Stimulated activated naive CD4-positive, alpha-beta T cell (primary cell): ENCODE measurements at places on chromosomes 1 and 21.

DNA sequence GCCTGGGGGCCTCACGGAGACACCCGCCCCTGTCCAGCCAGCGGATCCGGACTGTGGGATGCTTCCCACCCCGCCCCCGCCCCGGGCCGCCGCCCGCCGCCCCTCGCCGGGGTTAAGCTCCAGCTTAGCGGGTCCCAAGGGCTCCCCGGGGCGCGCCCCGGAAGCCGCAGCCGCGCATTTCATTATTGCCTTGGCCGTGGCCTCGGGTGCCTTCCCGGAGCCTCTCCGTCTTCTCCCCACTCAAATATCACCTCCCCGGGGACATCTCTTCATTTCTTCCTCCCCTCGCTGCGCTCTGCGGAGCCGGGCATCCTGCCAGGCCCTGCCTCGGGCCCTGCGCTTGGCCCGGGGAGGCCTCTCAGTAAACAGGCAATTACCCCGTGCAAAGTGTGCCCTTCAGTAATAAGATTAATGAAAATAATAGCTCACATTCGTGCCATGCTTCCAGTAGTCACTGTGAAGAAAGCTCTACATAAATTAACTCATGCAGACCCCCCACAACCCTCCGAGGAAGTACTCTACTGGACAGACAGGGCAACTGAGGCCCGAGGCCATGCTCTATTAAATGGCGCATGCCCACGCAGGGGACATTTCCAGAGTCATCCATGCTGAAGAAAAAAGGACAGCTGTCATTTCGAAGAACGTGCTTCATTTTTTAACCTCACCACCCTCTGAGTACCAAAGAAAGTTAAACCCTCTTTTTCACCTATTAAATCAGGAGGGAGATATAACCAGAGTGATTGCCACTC is 49.9 kb upstream of the LAPTM5 start:
- DNase-seq, result no peak

DNA sequence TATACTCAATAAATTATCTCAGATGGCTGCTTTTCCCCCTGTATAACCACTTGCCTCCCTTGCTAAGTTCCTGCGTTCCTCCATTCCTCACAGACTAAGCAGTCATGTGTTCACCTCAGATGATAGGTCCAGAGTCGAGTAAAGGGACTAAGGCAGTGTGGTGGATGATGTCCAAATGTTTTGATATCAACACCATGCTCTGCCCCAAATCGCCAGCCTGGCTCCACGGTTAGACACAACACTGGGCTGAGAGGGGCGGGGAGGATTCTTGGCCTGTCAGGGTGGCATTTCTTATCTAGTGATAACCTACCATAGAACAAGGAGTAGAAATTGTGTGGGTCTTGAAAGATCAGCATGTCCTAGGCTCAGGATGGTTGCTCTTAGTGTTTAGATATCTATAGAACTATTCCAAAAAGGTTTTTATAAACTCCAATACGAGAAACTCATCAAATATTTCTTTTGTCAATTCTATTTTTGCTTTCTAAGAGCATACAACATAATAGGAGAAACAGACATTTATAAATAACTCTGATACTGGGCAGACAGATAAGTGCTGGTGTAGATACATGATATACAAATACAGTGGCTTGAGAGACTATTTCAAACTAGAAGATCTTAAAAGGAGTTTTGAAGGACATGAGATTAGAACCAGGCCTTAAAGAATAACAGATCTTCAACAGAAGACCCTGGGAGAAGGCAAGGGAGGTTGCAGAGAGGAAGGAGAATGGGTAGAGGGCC is 21.5 kb downstream of the GJA5 start:
- no peak for DNase-seq

- DNase-seq, result no peak
Measured at GRCh38 chr1:119340861-119341261, 27.7 kb upstream of the HAO2 start.

DNA sequence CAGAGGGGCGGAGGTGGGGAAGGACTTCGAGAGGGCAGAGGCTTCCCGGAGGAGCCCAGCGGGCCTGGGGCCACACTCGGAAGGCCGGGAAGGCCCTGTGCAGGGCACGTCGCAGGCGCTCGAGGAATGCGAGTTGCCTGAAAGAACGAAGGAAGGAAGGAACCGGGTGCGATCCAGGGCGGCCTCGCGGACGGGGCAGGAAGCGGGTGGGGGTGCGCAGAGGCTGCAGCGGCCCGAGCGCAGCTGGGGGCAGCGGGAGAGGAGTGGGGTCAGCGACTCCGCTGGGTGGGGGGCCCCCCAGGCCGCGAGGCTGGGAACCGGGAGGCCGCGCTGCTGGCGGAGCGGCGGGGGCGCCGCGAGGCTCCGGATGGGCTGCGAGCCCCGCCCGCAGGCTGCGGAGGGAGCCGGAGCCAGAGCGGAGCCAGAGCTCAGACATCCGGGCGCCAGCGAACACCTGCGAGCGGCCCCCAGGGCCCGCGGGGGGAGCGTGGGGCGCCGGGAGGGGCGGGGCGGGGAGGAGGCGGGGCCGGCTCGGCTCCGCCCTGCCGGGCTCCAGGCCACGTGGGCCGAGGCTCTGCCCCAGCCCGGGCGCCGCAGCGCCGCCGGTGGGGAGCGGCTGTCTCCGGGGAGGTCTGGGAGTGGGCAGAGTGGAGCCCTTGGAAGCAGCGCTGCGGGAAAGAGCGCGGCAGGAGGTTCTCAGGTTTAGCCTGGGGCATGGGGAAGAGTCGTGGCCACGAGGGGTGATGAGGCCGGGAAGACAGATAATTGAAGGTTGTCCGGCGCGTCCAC is 4.6 kb downstream of the ID3 start:
- DNase-seq, result peak; percentile 83

GRCh38 chr1:43982241-43982640 is 3.2 kb downstream of the B4GALT2 start:
- no peak for DNase-seq

DNA sequence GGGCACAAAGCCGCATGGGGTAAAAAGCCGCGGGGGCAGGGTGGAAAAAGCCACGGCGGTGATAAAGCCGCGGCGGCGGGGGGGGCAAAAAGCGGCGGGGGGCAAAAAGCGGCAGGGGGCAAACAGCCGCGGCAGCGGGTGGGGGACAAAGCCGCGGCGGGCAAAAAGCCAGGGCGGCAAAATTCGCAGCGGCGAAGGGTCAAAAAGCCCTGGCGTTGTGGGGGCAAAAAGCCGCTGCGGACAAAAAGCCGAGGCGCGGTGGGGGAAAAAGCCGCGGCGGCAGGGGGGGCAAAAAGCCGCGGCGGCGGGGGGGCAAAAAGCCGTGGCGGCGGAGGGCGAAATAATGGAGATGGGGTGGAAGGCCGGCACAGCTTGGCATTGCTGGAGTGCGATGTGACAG is 3902.9 kb downstream of the SRGAP2C start:
- no peak for DNase-seq

GRCh38 chr1:107016376-107016978 is 40.0 kb upstream of the PRMT6 start:
- DNase-seq, result no peak

DNA sequence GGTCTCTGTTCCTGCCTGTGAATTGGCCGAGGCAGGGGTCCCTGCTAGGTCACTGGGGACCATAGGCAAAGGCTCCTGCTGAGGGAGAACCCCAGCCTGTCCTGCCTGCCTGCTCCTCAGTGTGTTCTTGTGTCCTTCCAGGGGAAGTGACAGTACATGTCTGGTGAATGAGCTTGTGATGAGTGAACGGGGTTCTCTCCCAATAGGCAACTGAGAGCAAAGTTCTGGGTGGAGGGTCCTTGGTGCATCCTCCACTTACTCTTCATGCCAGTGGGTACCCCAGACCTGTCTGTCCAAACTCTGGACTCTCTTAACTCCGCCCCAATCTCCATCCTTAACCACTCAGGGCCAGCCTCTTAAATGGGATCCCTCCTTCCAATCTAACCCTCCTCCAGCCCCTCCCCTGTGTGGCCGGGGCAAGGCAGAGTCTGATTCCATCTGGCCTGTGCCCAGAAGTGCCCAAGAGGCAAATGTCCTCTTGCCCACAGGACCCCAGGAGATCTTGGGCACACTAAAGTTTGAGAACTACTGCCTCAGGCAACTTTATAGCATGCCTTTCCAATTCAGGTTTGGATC is 2.0 kb downstream of the XKR8 start:
- DNase-seq, result no peak

GRCh38 chr1:192475970-192476369 is 99.6 kb upstream of the RGS1 start:
- no peak for DNase-seq

- DNase-seq, result peak; percentile 16
Measured at GRCh38 chr1:155977690-155978324, 540 bp downstream of the ARHGEF2 start.
